ENCODE measurements at places on chromosomes 6 and 20.

DNA sequence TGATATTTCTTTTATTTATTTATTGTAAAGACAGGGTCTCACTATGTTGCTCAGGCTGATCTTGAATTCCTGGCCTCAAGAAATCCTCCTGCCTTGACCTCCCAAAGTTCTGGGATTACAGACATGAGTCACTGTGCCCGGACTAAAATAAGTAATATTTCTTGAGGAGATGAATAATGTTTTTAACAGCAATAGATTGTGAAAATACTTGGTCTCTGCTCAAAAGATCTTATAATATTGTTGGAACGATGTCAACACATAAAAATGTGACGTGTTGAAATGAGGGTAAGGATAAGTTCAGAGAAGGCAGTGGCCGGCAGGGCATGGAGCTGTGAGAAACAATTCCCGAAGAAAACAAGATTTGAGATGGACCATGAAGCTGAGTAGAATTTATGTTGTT, 178.7 kb downstream of the GJA1 start:
- peak; percentile 70 for DNase-seq

DNA sequence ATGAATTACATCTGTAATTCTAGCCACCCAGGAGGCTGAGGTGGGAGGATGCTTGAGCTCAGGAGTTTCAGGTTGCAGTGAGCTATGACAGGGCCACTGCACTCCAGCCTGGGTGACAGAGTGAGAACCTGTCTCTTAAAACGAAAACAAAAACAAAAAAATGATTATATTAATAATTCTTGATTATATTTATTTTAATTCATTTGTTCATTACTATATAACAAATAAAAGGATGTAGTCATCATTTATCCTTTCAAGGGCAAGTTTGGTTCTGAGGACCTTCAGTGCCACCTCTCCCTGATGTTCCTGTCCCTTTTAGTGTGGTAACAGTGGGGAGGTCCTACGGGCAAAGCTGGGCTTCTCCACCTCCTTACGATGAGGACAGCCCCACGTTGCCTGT, 167.1 kb upstream of the SCGN start:
- DNase-seq = no peak

DNA sequence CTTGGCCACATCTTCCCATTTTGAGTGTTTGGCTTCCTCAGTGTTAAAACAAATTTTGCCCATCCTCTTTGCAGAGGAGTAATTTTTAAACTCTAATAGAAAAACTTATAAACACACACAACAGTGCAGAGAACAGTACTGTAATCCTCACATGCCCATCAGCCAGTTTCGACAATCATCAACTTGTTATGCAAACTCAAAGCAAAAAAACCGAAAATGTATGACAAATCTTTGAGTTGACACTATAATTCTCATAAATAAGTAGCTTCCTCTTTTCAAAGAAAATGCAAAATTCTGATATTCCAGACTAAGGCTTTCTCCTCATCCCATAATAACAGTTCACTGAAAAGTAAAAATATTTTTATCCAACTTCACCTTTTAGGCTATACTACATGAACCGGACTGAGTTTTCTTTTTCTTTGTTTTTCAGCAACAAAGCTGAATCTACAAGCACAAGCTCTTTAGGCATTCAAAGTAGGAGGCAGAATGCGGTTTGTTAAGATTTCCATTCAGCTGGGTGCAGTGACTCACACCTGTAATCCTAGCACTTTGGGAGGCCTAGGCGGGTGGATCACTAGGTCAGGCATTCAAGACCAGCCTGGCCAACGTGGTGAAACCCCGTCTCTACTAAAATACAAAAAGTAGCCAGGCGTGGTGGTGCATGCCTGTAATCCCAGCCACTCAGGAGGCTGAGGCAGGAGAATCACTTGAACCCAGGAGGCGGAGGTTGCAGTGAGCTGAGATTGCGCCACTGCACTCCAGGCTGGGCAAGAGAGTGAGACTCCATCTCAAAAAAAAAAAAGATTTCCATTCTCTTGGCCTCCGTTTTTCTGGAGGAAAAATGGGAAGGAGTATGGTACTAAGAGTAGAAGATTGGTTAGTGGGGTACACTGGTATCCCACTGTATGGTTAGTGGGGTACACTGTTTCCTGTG, 74.8 kb downstream of the GCNT2 start:
- DNase-seq = peak; percentile 75

DNA sequence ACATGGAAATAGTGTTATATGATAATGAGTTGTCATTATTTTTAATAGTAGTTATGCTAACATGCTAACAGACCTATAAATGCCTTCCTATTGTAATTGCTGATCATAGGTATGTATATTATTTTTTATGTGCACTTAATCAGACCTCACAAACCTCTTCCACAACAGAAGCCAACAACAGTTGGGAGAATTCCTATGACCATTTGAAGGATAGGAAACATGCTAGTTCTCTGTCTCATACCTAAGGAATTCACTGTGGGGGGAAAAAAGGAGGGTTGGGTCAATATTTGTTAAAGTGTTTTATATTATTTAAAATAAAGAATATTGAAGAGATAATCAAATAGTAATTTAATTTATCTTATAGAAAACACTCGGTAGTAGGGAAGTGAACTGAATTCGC, 990.9 kb downstream of the EPHA7 start:
- DNase-seq = no peak

GRCh38 chr6:83055366-83055964, 10.2 kb downstream of the UBE3D start:
- DNase-seq = peak; percentile 76

- DNase-seq = no peak
These were observed 510.5 kb upstream of the MAP3K7 start for GRCh38 chr6:91097364-91097763.
